ENCODE measurements at places on chromosomes 3 and 15.

GRCh38 chr3:45552031-45552793 is 42.3 kb upstream of the LIMD1 start:
- DNase-seq, result no peak

- DNase-seq, result peak; percentile 2
Observed at GRCh38 chr3:118987477-118987876, 47.2 kb downstream of the IGSF11 start.

GRCh38 chr3:49626101-49626581 is 48.0 kb upstream of the APEH start:
- DNase-seq, result no peak

DNA sequence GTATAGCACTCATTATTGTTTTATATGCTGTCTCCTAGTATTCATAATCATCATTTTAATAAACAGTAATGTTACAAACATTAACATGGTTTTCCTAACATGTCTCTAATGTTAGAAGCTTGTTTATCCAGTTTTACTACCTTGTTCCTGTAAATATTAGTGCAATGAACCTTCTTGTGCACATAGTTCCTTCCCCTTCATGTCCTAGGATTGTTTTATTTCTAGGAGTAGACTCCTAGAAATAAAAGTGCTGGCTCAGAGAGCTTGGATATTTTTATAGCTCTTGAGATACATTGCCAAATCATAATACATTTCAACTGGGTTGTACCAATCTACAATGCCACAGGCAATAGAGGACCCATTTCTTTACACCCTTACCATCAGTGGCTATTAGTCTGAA is 161.3 kb downstream of the SV2B start:
- no peak for DNase-seq

DNA sequence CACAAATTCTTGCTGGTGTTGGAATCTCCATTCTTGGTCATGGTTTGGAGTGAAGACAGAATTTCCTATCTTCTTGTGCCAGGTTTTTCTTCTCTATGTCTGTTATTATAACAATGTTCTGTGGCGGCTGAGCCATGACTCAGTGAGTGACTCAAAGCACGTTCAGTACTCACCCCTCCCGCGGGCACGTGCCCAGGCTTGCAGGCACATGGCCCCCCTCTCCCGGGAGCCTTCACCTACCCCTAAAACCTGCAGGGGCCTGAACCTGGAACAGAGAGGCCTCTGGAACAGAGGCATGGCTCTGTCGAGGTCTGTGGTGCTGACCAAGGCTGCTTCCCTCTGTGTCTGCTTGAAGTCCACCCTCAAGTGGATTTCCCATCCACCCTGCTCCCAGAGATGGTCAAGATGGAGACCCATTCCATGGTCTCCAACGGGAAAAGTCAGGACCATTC is 27.6 kb downstream of the PLXNB1 start:
- DNase-seq, result peak; percentile 67

GRCh38 chr3:98540346-98540745 is 8.6 kb downstream of the GPR15 start:
- no peak for DNase-seq

- no peak for DNase-seq
Observed at GRCh38 chr15:51621936-51622603, 501 bp downstream of the DMXL2 start.

GRCh38 chr3:100900671-100901335 is 92.4 kb downstream of the ABI3BP start:
- DNase-seq, result no peak

- DNase-seq, result no peak
Observed at GRCh38 chr15:79451361-79451999, 19.3 kb downstream of the MINAR1 start.

- no peak for DNase-seq
Observed at GRCh38 chr3:196985298-196985697, 16.7 kb upstream of the PIGZ start.

GRCh38 chr15:45729141-45729540 is 94.3 kb downstream of the SQOR start:
- DNase-seq, result no peak

GRCh38 chr3:178318941-178319816 is 217.1 kb upstream of the KCNMB2 start:
- DNase-seq, result no peak

DNA sequence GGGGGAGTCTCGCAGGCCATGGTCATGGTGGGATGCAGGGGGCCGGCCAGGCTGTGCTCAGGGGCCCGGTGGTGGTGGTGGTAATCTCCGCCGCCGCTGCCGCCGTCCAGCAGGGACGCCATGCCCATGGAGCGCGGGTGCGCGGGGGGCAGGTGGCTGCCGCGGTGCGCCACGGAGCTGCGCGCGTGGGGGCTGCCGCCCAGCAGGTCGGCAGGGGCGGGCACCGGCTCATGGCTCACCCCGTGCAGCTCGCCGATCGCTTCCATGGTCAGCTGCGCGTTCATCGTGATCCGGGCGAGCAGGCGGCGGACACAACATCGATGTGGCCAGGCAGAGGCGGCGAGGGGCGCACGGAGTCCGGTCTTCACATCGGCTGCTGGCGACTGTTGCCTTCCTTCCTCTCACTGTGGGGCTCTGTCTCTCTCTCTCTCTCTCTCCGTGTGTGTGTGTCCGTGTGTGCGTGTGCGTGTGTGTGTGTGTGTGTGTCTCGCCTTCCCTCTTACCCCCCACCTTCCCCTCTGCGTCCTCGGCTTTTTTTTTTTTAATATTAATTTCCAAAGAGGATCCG is 451 bp downstream of the ONECUT1 start:
- DNase-seq, result no peak

GRCh38 chr15:100892013-100892355 is 12.4 kb downstream of the ALDH1A3 start:
- DNase-seq, result no peak

DNA sequence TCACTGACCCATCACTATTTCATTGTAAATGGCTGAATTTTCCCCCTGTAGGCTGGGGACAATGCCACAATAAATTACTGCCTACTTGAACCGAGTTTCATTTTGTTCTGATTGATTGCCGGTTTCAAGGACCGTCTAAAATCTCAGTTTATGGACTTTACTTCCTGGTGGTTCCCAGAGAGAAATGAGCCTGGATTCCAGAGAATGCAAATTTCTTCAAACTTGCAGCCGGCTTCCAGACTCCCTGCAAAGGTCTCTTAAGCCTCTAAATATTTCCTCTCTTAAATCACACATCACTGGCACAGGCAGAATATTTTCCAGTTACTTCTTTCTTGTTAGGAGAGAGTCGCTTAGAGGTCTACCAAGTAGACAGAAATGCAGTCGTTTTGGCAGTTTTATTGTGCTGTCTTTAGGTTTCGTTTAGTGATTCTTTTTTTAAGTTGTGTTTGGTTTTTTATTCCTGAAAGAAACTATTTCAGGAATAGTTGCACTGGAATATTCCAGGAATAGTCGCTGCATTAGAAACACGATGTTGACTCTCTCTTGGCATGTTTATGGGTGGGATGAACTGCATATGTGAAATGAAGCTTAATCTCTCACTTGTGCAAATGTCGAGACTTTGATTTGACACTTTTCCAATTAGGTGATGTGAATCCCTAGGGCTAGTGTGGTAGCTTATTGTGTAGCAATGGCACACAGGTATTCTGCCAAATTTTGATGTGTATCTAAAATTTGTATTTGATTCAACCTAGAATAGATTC is 284.1 kb upstream of the NR2E3 start:
- DNase-seq, result peak; percentile 29

DNA sequence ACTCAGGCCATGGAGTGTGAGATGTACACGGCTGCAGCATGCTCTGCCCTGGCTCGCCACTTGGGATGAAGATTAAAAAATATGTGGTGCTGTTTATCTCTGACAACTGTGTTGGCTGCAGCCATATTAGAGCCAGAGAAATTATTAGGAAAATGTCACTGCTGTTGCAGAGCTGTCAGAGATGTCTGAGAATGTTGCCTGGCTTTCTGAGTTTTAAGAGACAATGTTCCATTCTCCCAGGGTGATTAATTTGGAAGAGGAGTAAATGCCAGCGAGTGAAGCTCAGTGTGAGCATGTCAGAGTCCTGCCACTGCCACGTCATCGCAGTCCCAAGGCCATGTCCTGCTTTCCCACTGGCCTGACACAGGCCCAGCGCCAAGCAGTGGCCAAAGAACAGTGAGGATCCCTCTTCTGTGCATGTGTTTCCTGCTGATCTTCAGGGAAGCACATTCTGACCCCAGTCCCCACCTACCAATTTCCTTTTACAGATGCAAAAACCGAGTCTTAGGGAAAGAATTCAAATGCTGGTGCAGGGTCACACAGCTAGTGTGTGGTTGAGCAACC is 370.9 kb downstream of the GABRG3 start:
- no peak for DNase-seq

DNA sequence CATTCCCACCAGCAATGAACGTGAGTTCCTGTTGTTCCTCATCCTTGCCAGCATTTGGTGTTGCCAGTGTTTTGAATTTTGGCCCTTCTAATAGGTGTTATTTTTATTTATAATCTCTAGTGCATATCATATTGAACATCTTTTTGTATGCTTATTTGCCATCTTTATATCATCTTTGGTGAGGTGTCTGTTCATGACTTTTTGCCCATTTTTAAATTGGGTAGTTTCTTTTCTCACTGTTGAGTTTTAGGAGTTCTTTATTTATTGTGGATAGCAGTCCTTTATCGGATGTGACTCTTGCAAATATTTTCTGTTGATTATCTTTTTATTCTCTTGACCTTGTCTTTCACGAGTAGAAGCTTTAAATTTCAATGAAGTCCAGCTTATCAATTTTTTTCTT is 60.2 kb upstream of the ATP13A3 start:
- DNase-seq, result no peak

- DNase-seq, result no peak
Observed at GRCh38 chr3:59531994-59532393, 482.2 kb upstream of the CFAP20DC start.

DNA sequence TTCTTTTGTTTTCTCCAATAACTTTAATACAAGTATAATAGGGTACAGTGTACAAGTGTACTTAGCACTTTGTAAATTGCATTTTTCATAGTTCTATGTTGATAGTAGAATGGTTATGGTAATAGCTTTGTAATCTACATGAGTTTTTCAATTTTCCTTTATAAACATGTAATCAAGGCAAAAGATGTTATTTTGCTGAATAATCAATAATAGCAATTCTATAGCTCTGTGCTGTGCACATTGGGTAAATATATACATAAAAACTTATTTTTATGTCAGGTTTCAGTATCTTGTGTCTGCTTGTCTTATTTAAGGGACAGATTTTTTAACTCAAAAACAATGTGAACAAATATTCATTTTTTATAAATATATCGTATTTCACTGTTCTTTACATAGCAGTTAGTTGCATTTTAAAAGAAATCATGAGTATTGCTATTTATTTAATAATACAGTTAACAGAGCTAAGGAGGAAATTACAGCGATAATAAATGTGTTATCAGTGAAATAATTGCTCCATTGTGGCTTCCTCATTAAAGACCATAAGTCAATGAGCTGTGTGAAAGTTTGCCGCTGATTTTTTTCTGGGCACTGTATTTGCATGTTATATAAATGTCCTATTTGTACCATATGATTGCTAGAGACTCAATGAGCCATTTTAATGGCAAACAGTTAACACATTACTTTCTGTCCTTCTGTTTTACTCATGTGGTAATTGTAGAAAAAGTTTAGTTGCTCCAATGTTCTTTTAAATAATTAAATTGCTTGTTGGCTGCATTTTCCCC is 214.6 kb upstream of the STAC start:
- no peak for DNase-seq

- no peak for DNase-seq
Observed at GRCh38 chr3:168951368-168951767, 712.1 kb downstream of the MECOM start.

DNA sequence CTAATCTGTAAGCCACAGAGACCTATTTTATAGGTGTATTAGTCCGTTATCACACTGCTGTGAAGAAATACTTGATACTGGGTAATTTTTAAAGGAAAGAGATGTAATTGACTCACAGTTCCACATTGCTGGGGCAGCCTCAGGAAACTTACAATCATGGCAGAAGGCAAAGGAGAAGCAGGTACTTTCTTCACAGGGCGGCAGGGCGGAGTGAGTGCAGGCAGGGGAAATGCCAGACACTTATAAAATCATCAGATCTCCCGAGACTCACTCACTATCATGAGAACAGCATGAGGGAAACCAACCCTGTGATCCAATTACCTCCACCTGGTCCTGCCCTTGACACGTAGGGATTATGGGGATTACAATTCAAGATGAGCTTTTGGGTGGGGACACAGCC is 108.7 kb downstream of the GALK2 start:
- DNase-seq, result no peak

- DNase-seq, result no peak
Observed at GRCh38 chr3:183500319-183500718, 55.2 kb downstream of the KLHL6 start.

- DNase-seq, result no peak
Observed at GRCh38 chr3:65665915-65666314, 372.8 kb downstream of the MAGI1 start.

DNA sequence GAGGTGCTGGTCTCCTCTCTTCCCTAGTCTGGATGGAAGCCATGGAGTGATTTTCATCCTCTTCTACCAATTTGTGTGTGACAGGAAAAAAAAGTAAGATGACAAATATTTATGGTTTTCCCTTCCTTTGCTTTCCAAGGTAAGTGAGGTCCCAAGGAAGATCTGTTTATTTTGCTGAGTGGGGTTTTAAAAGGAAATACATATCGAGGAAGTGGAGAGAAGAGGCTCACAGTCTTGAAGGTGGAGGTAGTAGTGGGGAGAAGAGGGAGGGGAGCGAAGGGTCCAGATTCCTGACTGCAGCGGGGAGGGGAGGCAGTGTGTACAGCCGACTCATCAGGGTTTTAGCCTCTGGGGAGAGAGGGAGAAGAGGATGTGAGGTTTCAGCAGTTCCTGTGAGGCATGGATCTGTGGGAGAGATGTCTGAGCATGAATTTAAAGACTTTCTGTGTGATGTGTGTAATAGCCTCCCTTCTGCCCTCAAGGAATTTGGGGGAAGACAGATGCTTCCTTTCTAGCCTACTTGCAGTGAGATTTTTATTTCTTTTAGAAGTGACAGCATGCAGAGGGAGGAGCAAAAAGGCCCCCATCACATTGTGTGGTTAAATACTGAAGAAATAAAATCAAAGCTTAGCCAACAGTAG is 272.4 kb downstream of the THRB start:
- peak; percentile 55 for DNase-seq

DNA sequence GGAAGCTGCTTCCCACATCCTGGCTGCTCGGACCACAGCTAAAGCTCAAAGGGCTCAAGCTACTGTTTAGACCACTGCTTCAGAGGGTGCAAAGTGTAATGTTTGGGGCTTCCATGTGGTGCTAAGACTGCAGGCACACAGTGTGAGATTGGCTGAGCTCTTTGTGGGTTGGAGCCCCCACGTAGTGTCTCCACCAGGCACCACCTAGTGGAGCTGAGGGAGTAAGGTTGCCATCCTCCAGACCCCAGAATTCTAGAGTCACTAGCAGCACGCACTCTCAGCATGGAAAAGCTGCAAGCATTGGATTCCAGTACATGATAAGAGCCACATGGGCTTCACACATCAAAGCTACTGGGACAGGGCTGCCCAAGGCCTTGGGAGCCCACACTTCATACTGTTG is 9.3 kb downstream of the MKRN3 start:
- DNase-seq, result no peak

DNA sequence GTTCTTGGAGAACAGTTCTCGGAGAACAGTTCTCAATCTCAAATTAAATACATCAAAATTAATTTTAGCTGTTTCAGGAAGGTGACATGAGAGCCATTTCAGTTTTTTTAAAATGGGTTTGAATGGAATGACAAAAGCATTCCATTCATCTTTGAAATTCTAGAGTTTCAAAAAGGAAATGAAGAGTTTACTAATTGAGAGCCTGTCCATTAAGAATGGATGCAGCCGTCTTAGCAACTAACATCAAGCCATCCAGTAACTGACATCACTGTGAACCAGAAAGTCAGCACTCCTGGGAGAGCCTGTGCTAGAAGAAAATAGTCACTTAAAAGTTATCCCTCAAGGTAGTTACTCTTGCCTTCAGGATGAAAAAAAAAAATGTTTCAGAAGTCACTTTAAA is 47.0 kb upstream of the FSTL1 start:
- no peak for DNase-seq

Measured in AG09309 (cell line).